ENCODE measurements at places on chromosomes 6 and 20.
A peak's percentile ranks its signal among the peaks of the same experiment; 100 is the strongest.

GRCh38 chr20:62523473-62524203 lies 47.8 kb upstream of the GATA5 start:
- DNase-seq, result peak; percentile 66

DNA sequence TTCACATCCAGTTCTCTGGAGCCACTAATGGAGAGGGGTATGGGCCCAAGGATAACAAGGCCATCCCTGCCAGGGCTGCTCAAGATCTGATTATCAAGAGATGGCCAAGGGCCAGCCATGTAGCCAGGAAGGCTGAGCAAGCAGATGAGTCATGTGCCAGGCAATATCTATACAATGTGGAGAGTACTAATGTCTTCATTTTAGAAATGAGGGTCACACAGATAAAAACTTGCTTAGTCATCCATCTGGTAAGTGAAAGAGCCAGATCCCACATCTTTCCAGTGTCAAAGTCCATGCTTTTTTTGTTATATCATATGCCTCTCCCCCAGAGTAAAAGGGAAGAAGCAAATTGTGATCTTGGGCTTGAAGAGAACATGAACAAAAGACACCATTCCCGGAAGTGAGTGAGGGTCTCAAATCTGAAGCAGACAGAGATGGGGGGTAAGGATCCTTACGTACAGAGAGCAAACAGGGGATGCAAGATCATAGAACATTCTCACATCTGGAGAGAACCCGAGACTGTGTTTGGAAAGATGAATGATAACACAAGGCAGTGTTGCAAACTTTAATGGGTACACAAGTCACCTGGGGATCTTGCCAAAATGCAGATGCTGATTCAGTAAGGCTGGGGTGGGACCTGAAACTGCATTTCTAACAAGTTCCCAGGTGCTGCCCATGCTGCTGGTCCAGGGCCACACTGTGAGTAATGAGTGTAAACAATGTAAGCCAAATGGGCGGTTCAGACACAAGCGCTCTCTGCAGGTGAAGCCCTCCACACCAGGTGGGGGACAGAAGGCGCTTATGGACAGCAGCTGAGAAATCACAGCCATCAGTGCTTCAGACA lies 20.0 kb upstream of the GSTA3 start:
- DNase-seq, result no peak

GRCh38 chr20:59063358-59064213 lies 21.0 kb upstream of the PRELID3B start:
- no peak for DNase-seq

DNA sequence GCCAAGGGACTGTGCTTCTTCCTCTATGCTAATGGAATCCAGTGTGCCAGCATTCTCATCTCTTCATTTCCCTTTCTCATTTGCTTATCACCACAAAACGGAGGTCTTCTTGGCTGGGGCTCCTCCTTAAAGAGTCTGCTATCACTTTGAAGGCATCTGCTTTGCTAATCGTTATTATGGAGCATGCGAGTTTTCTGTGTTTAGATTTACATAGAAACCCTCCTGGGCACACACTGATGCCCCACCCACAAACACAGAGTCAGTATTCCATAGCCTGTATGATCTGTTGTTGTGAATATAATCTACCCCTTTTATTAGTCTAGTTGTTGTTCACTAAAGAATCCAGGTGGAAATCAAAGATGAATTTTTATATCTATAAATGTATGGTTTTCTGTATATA lies 83.4 kb upstream of the XRN2 start:
- DNase-seq, result no peak

DNA sequence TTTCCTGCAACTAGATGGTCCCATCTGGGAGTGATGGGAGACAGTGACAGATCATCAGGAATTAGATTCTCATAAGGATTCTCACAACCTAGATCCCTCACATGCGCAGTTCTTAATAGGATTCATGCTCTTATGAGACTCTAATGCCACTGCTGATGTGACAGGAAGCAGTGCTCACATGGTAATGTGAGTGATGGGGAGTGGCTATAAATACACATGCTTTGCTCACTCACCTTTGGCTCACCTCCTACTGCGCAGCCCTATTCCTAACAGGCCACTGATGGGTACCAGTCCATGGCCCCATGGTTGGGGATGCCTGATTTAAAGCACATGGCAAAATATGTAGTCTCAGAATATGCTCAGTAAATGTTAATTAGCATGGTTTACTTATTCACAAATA lies 80.6 kb upstream of the MBOAT1 start:
- no peak for DNase-seq

DNA sequence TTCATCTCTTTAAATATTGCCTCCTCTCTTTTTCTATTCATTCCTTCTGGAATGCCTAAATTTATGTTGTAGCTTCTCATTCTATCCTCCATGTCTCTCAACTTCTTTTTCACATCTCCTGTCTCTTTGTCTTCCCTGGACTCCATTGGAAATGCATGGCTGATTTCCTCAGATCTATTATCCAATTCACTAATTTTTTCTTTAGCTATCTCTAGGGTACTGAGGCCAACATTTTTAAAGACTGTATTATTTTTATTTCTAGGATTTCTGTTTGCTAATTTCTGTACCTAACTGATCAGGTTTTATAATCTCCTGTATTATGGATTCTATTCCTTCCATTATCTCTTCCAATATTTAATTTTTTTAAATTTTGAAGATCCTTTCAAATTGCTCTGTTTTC lies 37.4 kb downstream of the MDGA1 start:
- DNase-seq, result no peak

DNA sequence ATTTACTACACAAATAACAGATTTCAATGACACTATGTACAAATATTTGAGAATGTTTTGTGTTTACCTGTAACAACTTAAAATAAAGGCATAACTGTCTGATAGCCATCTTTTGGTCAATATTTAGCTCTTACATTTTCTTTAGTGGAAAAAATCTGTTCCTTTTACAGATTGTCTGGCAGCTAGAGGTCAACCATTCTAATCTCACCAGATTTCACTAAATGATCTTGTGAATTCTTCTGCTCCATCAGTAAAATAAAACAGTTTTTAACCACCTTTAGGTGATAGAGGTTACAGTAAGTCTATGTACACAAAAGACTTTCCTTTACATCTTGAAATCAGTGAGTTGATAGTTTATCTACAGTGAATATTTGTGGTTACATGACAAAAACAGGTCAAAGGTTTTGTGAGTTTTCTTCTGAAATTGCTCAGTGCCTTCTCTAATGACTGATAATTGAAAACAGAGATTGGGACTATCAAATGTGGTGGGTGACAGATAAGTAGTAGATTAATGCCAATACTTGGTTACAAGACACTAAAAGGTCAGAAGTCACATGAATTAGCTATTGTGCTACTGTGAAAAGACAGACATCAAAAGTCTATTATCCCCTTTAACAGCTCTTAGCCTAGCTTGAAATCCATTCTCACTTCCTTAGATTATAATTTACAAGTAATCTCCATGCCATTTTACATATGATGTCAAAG lies 47.4 kb downstream of the BMP5 start:
- no peak for DNase-seq

- no peak for DNase-seq
These were observed 40.3 kb downstream of the NEDD9 start for GRCh38 chr6:11192167-11192566.

GRCh38 chr20:4018023-4018748 lies 2.8 kb upstream of the RNF24 start:
- DNase-seq, result no peak

DNA sequence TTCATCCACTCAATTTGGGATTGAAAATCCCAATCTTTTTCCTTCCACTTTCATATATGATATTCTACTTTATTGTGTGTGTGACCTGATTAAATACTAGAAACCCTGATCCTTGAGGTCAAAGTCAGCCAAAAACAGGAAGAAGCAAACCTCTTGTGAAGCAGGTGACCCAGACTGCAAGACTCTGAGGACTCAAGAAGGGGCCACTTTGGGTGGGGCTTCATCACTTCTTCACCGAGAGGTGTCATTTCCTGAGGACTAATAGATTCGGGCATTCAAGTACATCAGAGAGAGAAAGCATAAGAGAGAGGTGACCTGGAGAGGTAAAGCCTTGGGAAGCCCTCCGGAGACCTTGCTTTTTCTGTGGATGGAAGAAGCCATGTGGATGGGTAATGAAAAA lies 129.0 kb downstream of the CFAP61 start:
- DNase-seq, result no peak

DNA sequence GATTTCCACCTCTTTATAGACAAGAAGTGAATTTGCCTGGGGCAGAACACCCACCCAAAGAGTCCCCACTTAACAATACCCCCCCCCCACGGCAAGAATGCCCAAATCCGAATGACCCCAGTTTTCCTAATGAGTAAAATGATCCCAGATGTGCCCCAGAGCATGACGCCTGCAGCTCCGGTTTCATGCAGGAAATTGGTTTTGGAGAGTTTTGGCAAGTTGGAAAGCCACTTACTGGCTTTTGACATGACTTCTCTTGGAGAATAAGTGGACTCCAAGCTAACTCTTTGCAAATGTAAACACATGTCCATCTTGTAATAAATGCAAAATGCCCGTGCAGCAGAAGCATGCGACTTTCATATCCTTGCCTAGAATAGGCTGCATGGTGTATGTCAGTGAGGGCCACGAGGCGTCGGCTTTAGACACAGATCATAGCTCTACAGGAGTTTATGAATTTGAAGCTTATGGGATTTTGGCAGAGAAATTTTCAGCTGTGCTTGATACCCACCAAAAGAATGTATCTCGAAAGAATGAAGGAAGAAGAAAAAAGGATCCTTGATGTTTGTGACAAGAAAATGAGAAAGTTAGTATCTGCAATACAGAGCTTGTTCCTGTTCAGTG lies 24.2 kb downstream of the EDN3 start:
- DNase-seq, result no peak

GRCh38 chr6:43476746-43477145 lies 624 bp upstream of the TJAP1 start:
- DNase-seq, result no peak

DNA sequence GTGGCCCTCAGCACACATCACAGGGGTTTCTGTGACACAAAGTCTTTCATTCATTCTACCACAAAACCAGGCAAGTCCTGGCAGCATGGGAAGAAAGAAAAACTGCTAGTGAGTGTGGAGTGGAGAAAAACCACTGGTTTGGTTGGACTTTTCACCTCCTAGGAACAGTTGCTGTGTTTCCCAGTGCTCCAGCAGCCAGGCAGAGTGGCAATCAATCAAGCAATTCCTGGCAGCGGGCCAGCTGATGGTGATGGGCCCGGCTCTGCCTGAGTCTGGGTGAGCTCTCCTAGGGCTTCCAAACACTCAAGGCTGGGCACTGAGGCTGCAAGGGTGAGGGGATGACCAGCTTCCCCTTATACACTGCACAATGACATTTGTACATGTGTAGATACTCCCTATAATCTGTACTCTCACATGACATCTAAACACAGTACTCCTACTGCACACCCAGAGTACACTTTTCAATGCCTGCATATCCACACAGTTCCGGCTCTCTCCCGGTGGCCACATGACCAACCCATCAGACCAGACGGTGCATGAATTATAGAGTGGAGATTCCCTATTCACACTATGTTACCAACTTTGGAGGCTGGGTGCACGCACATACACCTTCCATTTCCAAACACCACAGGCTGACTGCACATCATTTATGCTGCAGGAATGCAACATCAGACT lies 156.6 kb downstream of the UNC5CL start:
- DNase-seq, result no peak

- DNase-seq, result no peak
These were observed 893 bp downstream of the POLR1H start for GRCh38 chr6:30061858-30062458.

DNA sequence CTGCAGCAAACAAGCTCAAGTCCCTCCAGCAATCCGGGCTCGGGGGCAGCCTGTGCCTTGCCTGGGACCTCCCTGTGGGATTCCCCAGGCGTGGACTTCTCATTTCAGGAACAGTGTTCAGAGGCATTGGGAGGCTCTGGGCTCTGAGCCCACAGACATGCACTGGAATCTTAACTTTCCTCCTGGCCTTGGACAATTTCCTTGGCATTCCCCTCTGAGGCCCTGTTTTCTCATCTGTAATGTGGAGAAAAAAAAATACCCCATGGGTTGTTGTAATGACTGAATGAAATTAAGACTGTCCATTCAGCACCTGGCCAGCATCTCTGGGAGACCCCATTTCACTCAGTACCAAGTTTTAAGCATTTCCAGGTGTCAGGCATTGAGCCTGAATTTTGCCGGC lies 17.6 kb downstream of the BPIFB4 start:
- DNase-seq, result no peak

GRCh38 chr20:1075616-1076015 lies 42.8 kb upstream of the PSMF1 start:
- DNase-seq, result no peak

DNA sequence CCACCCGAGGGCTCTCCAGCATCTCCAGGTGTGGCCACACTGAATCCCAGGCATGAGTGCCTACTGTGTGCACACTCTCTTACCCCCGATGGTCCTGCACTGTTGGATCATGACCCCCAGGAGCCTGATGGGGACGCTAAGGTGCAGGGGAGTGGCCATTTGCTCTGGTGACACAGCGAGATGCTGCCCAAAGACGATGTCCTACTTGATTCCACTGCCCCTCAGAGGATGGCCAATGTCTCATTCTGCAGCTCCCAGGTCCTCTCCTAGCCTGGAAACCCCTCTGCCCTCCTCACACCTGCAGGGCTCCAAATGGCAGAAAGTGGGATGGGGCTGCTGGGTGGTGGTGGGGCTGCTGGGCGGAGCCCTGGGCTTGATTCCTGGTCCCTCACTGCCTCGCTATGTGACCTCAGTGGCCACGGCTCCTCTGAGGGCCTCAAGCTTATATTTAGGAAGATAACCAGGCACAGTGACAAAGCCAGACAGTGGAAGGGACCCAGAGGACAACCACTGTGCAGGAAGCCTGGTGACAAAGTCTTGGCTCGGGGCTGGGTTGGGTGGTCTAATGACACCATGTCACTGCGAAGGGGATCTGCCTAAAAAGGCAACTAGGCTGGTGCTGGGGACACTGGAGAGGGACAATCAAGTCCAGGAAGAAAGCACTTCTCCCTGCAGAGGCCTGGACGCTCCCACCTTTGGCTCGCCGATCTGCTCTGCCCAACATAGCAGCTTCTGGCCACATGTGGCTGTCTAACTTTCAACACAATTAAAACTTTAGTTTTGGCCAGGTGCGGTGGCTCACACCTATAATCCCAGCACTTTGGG lies 28.4 kb downstream of the TGM2 start:
- no peak for DNase-seq

GRCh38 chr6:41757931-41758640 lies 10.9 kb upstream of the PGC start:
- no peak for DNase-seq

- DNase-seq, result no peak
These were observed 57.1 kb downstream of the GOPC start for GRCh38 chr6:117545161-117545595.

GRCh38 chr20:41609474-41609873 lies 8.7 kb downstream of the CHD6 start:
- DNase-seq, result no peak

- DNase-seq, result no peak
These were observed 93.4 kb upstream of the SLC2A12 start for GRCh38 chr6:134145786-134146185.

GRCh38 chr6:56231827-56232226 lies 15.6 kb downstream of the COL21A1 start:
- DNase-seq, result no peak
